ENCODE measurements at places on chromosomes 3 and 15. TPM values are rescaled to one million over a fixed set of nuclear protein-coding genes. Genes with fewer than 3 reads are reported as not detected.

The CPN2 gene
- 0.15 TPM for total RNA-seq

The CNTN6 gene
- 0.21 TPM for total RNA-seq

The TCTA gene
- total RNA-seq: 2.1 TPM

The FBLN2 gene
- 47.7 TPM for total RNA-seq

The XIRP1 gene
- not detected for total RNA-seq

GRCh38 chr3:21417991-21418390 lies 333.0 kb downstream of the ZNF385D start:
- no peaks in the 10 kb centered on the region for H3K27me3 ChIP-seq
- H3K36me3 ChIP-seq: no peaks in the 10 kb centered on the region
- no peaks in the 10 kb centered on the region for H3K4me1 ChIP-seq

DNA sequence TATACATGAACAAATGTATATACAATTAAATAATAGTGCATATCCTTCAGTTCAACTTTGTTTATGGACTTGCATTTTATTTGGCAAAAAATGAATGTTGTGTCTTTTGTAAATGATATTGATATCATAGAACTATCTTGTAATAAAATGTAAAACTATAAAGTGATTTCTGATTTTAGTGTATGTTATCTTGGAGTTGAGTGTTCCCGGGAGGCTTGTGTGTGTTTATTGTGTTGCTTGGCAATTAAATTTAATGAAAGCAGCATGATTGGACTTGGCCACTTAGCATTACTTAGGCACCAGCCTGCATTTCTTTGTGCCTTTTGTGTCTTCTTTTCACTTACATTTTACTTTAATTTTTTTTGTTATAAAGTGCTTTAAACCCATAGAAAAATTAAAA lies 10.6 kb downstream of the ARHGEF26 start:
- no peaks in the 10 kb centered on the region for H3K27me3 ChIP-seq
- no peak overlapping the region for H3K27ac ChIP-seq
- H3K4me3 ChIP-seq: no peak overlapping the region

GRCh38 chr3:137079571-137079970 lies 121.8 kb downstream of the IL20RB start:
- no peaks in the 10 kb centered on the region for H3K27me3 ChIP-seq
- no peaks in the 10 kb centered on the region for H3K4me1 ChIP-seq
- no peak overlapping the region for H3K27ac ChIP-seq

DNA sequence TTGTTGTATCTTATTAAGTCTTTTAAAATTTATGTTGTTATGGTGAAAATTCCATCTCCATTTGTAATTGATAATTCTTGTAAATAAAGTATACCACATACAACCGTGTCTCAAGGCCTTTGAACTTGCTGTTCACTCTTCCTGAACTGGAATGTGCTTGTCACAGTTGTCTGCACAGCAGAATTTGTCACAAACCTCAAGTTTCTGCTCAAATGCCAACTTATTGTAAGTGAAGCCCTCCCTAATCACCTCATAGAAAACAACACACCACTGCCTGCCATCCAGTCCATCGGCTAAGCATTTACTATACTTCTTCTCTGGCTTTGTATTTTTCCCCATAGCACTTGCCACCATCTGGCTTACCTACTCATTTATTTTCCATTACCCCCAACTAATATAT lies 192.3 kb downstream of the THRB start:
- H3K4me3 ChIP-seq: no peak overlapping the region
- no peaks in the 10 kb centered on the region for H3K36me3 ChIP-seq
- H3K27me3 ChIP-seq: no peaks in the 10 kb centered on the region
- H3K27ac ChIP-seq: no peak overlapping the region
- no peaks in the 10 kb centered on the region for H3K4me1 ChIP-seq

DNA sequence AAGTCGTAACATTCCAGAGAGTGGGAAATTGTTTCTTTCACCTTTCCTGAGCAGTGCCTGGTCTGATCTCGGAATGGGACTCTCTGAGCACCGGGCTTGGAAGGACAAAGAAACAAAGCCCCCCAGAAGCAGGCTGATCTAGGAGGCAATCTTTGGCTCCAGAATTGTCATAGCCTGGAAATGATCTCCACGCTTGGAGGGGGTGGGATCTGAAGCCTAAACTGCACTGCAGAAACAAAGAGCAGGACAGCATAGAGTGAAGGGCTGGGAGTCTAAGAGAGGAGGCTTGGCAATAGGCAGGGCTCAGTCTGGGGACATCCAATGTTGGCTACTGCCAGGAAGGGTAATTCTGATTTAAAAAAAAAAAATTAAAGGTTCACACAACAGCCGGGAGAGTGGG lies 1.9 kb downstream of the CRABP1 start:
- H3K36me3 ChIP-seq: no peaks in the 10 kb centered on the region
- no peak overlapping the region for H3K4me3 ChIP-seq
- no peak for DNase-seq
- H3K27me3 ChIP-seq: peaks cover 5% of the 10 kb centered on the region
- no peaks in the 10 kb centered on the region for H3K4me1 ChIP-seq

DNA sequence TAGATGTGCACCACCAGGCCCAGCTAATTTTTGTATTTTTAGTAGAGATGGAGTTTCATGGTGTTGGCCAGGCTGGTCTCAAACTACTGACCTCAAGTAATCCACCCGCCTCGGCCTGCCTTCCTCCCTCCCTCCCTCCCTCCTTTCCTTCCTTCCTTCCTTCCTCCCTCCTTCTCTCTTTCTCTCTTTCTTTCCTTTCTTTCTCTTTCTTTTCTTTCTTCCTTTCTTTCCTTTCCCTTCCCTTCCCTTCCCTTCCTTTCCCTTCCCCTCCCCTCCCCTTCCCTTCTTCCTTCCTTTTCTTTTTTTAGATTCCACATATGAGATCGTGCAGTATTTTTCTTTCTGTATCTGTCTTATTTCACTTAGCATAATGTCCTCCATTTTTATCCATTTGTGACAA lies 81.3 kb downstream of the FAM81A start:
- DNase-seq: no peak
- no peaks in the 10 kb centered on the region for H3K36me3 ChIP-seq
- H3K27me3 ChIP-seq: no peaks in the 10 kb centered on the region
- no peak overlapping the region for H3K4me3 ChIP-seq
- H3K27ac ChIP-seq: no peak overlapping the region
